ENCODE measurements at places on chromosomes 6 and 20.

DNA sequence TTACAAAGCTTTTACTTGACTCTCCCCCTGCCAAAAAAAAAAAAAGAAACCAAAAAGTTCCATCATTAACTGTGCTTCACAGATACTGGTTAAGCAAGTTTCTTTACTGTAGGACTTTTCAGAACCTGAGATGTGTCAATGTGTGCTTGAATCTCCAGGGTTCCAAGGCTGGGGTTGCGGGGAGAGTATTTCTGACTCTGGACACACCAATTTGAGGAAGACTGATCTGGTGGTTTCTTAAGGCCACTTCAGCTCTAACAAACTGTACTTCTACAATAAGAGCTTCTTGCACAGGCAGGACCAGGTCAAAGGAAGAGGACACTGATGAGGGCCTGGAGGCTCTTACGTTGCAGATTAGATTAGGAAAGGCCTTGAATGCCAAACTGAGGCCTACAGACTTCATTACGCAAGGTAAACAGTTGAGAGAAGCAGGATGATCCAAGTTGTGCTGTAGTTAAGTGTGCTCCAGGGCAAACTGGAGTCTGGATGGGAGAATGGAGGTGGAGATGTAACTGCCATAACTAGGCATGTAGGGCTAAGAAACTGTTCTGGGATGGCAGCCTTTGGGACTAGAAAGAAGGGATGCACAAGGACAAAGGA, 24.4 kb downstream of the COMMD7 start:
- DNase-seq = no peak

- no peak for DNase-seq
These were observed 259.6 kb downstream of the BCKDHB start for GRCh38 chr6:80366051-80366450.

GRCh38 chr20:62796699-62797491, 622 bp downstream of the MRGBP start:
- peak; percentile 21 for DNase-seq

GRCh38 chr6:16519265-16520242, 241.7 kb downstream of the ATXN1 start:
- no peak for DNase-seq

DNA sequence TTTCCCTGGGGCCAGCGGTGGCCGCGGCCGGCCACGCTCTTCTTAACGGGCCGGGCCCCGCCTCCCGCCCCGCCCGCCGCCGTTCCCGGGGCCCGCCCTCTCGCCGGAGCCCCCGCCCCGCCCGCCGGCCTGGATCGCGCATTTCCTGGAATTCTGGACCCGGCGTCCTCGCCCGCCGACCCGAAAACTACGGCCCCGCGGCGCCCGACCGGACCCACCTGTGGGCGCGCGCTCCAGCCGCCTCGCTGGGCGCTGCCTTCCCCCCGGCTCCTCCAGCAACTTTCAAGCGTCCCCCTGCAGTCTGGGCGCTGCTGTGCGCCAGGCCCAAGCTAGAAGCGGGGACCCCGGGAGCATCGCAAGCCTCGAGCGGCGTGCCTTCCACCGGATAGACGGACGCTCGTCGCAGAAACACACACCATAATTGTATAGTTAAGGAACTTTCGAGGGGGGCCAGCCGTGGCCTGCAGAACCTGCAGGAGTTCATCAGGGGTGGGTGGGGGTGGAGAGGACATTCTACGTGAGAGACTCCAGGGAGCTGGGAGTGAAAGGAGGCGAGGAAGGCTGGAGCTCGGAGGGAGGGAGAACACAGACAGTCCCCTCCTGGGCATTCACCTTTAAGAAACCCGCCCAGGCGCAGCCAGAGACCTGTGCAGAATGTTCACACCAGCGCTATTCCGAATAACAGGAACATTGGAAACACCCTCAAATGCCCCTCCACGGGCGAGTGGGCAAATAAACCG, at the start of gene ADA:
Gene ADA, minus strand, starts transcription at position 16 of the 740 bp plus-strand sequence. CDS start 92 bp downstream, outside the sequence.
- DNase-seq = peak; percentile 79

- peak; percentile 72 for DNase-seq
These were observed 25.5 kb upstream of the NOL4L start for GRCh38 chr20:32610472-32611218.

GRCh38 chr20:63364801-63365585, 3.8 kb upstream of the CHRNA4 start:
- DNase-seq = no peak

GRCh38 chr6:116335612-116336215, 35.0 kb upstream of the DSE start:
- DNase-seq = no peak

GRCh38 chr6:125191916-125192609, 38.5 kb downstream of the TPD52L1 start:
- peak; percentile 18 for DNase-seq

- no peak for DNase-seq
These were observed 56.0 kb upstream of the TMEM181 start for GRCh38 chr6:158503846-158504245.

- no peak for DNase-seq
These were observed 272.8 kb upstream of the AGPAT4 start for GRCh38 chr6:161546632-161547031.

- DNase-seq = no peak
These were observed 72.3 kb downstream of the LINC00237 start for GRCh38 chr20:21033817-21034216.

DNA sequence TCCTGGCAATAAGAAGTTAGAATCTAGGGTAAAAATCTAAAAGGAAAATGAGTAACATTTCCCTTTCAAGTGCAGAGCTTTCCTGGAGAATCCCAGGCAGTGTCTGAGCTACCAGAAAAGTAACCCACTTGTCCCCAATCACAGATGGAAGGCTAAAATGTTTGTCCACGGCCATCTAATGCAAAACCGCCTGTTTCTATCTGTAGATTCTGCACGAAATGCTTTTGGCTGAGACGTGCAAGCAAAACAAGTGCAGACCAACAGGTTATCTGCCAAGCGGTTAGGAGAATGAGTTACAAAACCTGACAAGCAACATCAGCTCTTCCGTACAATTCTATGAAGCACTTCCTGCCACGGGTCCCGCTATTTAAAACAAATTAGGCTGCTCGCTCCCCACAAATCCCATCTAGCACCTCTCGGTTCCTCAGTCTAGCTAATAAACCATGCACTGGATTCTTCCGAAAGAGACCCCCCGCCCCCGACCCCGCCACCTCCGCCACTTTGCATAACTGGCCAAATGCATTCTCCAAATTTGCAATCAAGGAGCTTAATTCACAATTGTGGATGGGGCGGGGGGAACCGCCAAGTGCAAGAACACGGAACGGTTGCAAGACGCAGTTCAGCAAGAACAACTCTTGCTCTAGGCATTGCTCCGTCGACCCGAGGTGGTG, 1.4 kb downstream of the ELOVL5 start:
- DNase-seq = no peak

DNA sequence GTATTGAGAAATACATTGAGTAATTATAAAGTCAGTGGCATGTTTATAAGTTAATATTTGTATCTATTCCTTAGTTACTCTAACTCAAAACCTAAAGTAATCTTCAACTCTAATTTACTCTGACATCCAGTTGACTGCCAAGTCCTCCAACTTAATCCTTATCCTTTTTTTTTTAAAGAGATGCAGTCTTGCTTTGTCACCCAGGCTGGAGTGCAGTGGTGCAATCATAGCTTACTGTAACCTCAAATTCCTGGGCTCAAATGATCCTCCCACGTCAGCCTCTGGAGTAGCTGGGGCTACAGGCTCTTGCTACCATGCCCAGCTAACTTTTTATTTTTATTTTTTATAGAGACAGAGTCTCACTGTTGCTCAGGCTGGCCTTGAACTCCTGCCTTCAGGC, 24.4 kb downstream of the PTPN1 start:
- DNase-seq = no peak

DNA sequence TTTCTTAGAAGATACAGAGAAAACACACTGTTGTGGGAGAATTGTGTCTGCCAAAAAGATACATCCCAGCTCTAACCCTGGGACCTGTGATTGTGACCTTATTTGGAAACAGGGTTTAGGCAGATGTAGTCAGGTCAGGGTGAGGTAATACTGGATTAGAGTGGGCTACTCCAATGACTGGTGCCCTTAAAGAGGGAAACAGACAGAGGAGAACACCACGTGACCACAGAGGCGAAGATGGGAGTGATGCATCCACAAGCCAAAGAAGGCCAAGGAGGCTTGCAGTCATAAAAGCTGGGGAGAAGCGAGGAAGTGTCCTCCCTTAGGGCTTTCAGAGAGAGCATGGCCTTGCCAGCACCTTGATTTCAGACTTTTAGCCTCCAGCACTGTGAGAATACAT, 35.6 kb downstream of the SLC52A3 start:
- DNase-seq = no peak

GRCh38 chr20:59812286-59813125, 120.9 kb downstream of the SYCP2 start:
- DNase-seq = no peak

- DNase-seq = no peak
These were observed 17.7 kb upstream of the TNFAIP3 start for GRCh38 chr6:137849181-137849980.

GRCh38 chr6:46734867-46735719, at the start of gene PLA2G7:
PLA2G7 (minus strand) TSS chr6:46735375; CDS start chr6:46722891, 12,484 bp downstream.
- peak; percentile 87 for DNase-seq

GRCh38 chr6:146253691-146254090, 224.8 kb downstream of the GRM1 start:
- no peak for DNase-seq

DNA sequence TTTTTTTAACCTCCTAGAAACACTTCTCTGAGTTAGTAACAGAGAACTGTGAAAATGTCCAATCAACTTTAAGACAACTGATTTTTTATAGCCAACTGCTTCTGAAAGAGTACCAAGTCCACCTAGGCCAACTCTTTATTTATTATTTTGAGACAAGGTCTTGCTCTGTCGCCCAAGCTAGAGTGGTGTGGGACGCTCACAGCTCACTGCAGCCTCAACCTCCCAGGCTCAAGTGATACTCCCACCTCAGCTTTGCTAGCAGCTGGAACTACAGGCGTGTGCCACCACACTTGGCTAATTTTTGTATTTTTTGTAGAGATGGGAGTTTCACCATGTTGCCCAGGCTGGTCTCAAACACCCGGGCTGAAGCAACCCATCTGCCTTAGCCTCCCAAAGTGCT, 331.6 kb downstream of the RNGTT start:
- DNase-seq = no peak

GRCh38 chr6:14799928-14800327, 445.9 kb upstream of the JARID2 start:
- DNase-seq = peak; percentile 50

GRCh38 chr6:4030669-4031068, 48.3 kb downstream of the FAM217A start:
- DNase-seq = no peak

- no peak for DNase-seq
These were observed 3.4 kb upstream of the PARD6B start for GRCh38 chr20:50727792-50728485.

- DNase-seq = no peak
These were observed 47.4 kb upstream of the AFDN start for GRCh38 chr6:167779129-167779992.

DNA sequence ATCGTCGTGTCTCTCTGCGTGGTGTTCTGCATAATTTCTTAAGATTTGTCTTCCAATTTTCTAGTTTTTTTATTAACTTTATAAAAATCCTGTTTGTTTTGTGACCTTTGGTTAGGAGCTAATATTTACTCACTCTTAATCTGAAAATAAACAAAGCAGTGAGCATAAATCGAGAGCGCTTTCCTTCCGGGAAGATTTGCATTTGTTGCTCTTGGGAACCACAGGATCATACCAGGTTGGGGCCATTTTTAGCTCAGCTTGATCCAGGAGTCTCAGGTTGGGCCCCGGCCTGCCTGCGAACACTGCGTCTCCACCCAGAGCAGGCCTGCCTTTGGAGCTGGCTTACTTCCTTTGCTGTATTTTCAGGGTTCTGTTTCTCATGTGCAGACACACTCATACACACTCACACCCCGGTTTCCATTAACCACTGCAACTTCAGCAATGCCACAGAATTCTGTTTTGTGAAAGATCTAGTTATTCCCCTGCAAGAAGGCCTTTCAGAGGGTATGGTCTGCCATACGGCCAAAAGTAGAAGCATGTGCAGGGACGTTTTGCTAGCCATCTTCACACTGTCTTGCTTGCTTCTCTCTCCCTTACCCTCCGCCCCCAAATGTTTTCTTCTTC, 17.3 kb downstream of the BPHL start:
- no peak for DNase-seq

GRCh38 chr6:25717866-25718740, 36.4 kb upstream of the SLC17A4 start:
- no peak for DNase-seq

DNA sequence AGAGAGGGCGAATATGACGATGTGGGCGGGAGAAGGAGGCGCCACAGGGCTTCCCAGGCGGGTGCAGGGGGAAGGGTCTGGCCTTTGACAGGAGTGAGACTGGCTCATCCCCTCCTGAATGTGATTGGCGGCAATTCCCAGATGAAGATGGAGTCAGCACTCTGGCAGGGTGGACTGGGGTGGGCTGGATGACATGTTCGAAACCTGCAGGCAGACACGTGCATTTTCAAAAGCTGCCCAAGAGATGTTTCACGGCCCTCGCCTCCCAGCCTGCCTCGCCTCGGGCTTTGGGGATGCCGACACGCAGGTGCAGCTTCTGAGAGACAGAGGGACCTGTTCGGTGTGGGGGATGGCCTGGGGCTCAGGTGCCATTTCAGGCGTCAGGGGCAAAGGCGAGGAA, 66.8 kb upstream of the AFDN start:
- DNase-seq = no peak

GRCh38 chr6:106397431-106397830, 36.9 kb downstream of the CRYBG1 start:
- DNase-seq = no peak

GRCh38 chr20:44909872-44910689, at the start of gene PABPC1L:
PABPC1L (plus strand) TSS chr20:44910060; CDS start chr20:44910144, 84 bp downstream.
- peak; percentile 72 for DNase-seq

Measured in retina (tissue), 1 donor.